ENCODE measurements at places on chromosomes 6 and 20.

DNA sequence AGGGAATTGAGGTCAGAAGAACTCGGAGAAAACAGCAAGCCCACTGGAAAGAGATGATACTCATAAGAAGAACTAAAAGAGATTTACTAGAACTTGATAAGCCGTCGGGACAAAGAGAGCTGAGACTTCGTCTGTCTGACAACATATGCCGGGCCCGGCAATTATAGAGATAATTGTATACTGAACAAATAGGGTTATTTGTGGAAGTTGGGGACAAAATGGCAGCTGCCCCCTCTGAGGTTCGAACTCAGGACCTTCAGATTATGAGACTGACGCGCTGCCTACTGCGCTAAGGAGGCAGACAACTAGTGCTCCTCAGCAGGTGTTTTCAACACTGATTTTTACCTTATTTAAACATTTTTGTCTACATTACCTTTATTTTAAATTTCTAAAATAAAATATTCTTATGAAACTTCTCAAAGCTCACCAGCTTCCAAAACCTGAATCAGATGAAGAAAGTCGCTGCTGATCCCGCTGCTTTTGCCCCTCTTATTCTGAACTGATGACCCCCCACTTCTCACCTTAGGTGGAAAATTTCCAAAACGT, 29.3 kb upstream of the TRIM27 start:
- DNase-seq = no peak

GRCh38 chr6:26270486-26270861, 94.5 kb upstream of the BTN3A2 start:
- no peak for DNase-seq

- DNase-seq = no peak
Measured at GRCh38 chr6:46042355-46042999, 26.8 kb upstream of the CLIC5 start.

GRCh38 chr6:136408204-136408603, 118.6 kb upstream of the BCLAF1 start:
- DNase-seq = no peak

- DNase-seq = no peak
Measured at GRCh38 chr6:140353536-140353935, 979.1 kb upstream of the CITED2 start.

- DNase-seq = no peak
Measured at GRCh38 chr6:117561128-117561527, 41.2 kb downstream of the GOPC start.

- DNase-seq = no peak
Measured at GRCh38 chr6:57094689-57095088, 4.7 kb downstream of the ZNF451 start.

DNA sequence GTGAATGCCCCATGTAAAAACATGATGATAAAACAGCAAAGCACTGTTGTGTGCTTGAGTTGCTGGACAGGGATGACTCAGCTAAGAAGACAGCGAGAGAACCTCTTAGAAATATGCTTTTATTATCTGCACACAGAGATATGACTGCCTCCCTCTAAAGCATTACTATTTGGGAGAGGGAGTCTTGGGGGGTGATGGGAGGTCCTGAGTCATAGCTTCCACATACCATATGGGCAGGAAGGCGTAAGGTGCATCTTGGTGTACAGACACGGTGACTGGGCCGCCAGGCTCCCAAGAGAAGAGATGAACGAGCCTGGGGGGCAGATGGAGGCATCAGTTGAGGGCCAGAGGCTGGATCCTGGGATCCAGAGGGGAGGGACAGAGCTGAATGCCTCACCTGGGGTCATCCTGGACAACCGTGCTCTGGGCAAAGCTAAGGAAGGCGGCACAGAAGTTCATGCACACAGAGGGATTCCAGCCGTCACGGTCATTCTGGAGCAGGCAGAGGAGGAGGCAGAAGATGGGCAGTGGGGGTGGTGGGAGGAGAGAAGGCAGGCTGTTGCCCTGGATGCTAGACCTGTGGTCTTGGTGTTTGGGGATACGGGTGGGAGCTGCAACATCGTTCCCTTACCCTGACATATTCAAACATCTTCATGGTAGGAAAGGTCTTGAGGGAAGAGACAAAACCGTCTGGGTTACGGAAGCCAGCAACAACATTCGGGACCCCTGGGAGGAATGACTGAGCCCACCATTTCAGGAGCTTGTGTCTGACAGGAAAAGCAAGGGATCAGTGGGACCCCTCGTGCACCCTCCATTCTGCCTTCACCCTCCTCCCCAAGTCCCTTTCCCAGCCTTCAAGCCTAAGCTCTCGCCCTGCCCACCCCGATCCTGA, 2.0 kb downstream of the DXO start:
- DNase-seq = no peak

DNA sequence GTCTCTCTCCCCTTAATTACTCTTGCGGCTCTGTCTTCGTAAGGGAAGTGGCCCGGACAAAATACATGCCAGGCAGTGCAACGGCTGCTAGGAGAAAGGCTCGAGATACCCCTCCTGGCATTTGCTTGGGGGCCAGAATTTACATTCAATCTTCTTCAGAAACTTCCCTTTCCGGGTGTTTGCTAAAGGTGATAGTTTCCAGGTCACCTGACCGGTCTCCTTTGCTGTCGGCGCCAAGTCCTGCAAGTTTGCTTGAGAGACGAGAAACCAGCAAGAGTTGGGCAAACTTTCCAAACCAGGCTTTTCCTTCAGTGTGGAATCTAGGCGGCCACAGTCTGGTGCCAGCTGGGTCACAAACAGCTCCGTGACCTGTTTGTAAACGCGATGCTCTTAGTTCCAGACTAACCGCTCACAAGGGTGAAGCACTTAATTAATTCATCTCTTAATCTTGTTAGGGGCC, 563 bp upstream of the SRSF3 start:
- peak; percentile 23 for DNase-seq

DNA sequence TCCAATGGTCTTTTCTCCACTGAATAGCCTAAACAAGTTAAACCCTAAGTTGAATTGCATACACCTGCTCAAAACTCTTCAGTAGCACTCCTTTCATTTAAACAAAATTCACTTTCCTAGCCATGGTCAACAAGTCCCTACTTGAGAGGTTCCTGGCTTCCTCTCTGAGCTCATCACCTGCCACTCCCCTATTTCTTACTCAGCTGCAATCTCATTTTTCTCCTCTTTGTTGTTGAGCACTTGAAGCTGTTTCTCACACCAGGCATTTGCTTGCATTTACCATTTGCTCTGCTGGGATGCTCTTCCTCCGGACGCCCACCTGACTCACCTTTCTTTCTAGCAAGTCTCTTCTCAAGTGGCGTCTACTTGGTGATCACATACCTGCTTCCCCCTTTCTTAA, 38.5 kb downstream of the EDN1 start:
- DNase-seq = no peak

DNA sequence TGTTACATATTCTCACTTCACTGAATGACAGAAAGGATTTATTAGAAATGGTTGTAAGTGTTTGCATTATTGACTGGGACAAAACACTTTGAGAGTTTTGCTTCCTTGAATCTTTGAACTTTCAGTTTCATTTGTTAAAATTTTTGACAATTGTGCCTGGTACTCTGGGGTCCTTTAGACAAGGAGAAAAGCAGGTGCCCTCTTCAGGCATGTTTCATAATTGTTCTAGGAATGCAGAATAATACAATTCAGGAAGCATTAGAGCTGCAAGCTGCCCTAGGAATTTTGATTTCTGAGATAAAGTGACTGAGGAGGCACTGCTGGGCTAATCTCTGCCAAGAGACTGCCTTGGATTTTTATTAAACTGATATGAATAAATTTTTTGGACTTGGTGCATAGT, 49.7 kb downstream of the TOP1 start:
- DNase-seq = no peak

GRCh38 chr6:164109770-164110140, 695.2 kb downstream of the QKI start:
- DNase-seq = no peak

DNA sequence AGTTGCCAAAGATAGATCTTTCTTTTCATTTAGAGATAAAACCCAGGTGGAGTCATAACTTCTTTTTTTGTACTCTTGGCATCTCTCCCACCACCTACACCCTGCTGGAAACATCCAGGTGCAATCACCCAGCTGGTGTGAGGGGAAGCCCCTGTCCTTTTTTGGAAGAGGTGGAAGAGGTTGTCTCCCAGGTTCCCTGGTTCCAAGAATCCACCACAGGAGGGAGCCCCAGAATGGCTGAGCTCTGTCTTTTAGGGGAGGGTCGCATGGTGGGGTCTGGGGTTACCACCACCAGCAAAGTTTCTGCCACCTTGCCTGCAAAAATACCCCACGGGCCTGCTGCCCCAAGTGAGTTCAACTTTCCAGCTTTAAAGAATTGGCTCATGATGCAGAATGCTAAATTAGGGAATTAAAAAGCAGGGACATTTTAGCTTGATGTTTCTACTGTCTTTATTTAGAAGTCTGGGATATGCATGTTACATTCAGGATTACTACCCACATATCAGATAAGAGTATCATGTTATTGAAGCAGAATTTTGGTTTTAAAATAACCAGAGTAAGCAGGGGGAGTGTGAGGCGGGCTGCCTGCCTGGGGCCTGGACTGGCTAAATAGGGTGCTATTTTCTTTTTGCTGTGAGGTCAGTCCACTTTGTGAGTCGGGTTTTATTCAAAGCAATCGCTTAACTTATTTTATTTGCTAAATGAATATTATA, 11.0 kb downstream of the SMOC2 start:
- no peak for DNase-seq

- no peak for DNase-seq
Measured at GRCh38 chr6:81929828-81930227, 177.3 kb upstream of the TENT5A start.

- no peak for DNase-seq
Measured at GRCh38 chr6:123503619-123504018, 133.1 kb downstream of the TRDN start.

DNA sequence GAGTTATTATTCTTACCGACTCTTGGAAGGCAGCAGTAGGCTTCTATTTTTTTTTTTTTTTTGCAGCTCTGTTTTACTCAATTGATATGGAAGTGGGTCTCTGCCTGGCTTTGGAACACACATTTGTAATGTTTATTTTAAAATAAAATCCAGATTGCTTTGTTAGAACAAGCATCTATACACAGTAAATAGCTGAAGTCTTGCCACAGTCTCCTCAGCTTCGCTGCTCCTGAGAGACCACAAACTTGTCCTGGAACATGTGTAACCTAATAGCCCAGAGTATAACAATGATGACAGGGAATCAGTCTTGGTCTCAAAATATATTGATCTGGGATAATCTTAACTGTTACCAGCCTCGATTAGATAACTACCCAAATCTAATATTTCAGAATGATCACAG, 299.8 kb upstream of the NOX3 start:
- DNase-seq = no peak

GRCh38 chr6:160348223-160349019, at the start of gene SLC22A3:
Gene SLC22A3, plus strand, starts transcription at chr6:160348378. Its CDS starts 42 bp downstream, at chr6:160348420.
- no peak for DNase-seq

DNA sequence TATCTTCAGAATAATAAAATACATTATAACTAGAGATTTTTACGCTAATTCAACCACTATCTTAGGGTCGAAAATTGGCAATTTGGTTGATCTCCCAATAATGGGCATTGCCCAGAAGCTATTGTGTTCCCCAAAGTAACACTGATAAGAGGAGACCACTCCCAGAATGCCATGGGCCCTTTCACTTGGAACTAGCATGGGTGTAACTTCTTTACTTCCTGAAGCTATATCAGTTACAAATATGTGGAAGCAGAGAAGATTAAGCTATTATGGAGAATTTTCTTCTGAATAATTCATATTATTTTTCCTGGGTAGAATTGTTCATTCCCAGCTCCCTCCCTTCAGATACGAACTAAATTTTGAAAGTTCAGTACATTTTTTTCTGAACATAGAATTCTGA, 48.2 kb upstream of the JAG1 start:
- no peak for DNase-seq

DNA sequence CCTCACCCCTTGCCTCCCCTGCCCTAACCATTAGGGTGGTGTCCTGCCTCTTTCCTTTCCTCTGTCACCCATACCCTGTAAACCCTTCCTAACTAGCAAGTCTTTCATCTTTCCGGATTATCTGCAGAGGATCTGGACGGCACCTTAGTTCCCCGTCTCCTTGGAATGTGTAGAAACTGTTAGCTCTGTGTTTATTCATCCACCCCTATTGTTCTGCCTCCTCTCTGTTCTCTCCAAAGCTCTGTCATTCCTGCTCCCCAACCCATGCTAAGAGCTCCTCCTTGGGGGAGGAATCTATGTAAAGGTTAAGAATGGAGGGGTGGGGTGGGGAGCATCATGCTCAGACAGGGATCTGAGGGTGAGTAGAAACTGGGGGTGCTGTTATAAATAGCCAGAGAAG, 39.4 kb upstream of the KCNK5 start:
- no peak for DNase-seq

GRCh38 chr6:111870051-111870741, 3.1 kb downstream of the FYN start:
- no peak for DNase-seq

DNA sequence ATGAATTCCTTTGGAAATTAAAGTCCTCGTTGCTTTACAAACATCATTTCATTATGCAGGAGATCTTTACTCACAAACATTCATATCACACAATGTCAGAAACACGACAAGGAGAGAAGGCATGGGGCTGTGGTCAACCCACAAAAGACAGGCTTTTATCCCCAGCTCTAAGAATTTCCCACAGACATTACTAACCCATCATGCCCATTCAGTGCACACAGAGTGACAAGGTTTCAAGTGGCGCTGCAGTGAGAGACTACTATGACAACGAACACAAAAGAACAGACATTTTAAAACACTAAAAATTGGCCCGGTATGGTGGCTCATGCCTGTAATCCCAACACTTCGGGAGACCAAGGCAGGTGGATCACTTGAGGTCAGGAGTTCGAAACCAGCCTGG, 579.8 kb upstream of the AGPAT4 start:
- no peak for DNase-seq

- DNase-seq = no peak
Measured at GRCh38 chr6:3759646-3760232, 8.2 kb upstream of the PXDC1 start.

- no peak for DNase-seq
Measured at GRCh38 chr6:75204959-75205775, 686 bp downstream of the COL12A1 start.

GRCh38 chr20:63274381-63275228, 2.0 kb downstream of the ARFGAP1 start:
- DNase-seq = no peak

- no peak for DNase-seq
Measured at GRCh38 chr6:26008470-26008869, 45.9 kb downstream of the TRIM38 start.

DNA sequence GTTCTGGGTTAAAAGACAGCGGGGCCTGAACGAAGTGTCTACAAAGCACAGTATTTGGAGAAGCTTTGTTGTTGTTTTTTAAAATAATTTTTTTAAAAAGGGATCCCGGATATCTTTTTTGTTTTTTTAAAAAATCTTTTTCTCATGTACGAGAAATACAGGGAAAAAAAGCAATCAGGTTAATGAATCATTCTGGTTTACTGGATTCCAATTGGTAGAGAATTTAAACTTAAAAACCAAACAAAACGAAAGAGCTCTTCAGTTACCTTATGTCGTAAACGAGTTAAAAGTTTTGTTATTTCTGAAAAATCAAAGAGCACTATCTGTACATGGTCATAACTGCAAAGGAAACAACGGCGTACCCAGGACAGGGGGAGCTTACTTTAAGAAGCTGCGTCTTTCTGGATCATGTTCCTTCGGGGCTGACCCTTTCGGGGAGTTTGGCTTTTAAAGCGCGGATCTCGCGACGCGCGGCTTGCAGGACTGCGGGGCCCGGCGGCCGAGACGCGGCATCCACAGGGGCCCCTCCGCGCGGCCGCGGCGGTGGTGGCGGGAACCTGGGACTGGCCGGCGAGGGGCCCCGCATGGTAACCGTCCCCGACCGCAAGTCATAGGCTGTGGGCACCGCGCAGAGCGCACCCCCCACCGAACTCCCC, 927 bp downstream of the IL20RA start:
- no peak for DNase-seq

- no peak for DNase-seq
Measured at GRCh38 chr20:63267691-63268090, 4.9 kb upstream of the ARFGAP1 start.
